ENCODE measurements at places on chromosomes 3 and 15.

DNA sequence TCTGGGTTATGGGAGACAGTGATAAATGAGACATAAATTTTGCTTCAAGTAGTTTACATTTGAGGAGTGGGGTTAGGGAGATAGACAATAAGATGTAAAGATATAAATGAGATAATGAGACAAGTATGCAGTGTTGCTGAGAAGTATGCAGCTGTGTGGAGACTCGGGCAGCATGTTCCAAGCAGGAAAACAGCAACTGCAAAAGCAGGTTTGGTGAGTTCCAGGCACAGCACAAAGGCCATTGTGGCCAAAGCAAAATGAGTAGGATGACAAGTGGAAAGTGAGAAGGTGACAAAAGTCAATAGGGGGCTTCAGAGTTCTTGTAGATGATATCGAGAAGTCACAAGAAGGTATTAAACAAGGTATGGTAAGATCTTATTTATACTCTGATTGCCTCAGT is 259.1 kb upstream of the PEX5L start:
- DNase-seq = no peak

DNA sequence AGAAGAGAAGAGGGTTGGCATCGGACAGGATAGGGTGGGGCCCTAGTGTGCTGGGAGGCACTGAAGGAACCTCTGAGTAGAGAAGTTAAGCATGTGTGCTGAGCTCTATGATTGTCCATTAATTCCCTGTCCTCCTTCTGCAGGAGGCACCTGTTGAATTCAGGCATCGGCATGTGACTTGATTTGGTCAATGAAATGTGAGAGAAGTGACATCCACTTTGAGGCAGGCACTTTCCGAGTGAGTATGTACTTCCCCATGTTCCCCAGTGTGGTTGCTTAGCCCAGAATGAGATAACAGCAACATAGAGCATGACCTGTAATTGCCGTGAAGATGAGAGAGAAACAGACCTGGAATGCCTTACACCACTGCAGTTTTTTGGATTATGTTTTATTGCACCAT is 224.8 kb downstream of the RPLP1 start:
- DNase-seq = no peak

DNA sequence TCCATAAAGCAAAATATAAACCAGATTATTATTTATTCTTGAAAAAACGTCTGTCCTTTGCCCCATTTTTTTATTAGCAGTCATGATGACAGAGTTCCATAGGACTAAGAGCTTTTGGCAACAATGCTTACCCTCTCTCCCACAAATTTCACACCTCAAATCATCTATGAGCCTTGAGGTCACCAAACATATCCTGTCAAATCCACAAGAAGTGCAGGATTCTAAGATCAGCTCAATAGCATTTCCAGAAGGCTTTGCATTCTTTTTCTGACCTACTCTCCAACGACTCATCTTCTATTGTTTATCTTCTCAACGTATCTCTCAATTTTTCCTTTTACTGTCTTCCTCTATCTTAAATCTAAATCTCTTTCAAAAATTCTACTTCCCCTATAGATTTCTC is 619.1 kb upstream of the BCHE start:
- DNase-seq = no peak

- DNase-seq = no peak
Measured at GRCh38 chr15:70597056-70597603, 166.2 kb downstream of the UACA start.

DNA sequence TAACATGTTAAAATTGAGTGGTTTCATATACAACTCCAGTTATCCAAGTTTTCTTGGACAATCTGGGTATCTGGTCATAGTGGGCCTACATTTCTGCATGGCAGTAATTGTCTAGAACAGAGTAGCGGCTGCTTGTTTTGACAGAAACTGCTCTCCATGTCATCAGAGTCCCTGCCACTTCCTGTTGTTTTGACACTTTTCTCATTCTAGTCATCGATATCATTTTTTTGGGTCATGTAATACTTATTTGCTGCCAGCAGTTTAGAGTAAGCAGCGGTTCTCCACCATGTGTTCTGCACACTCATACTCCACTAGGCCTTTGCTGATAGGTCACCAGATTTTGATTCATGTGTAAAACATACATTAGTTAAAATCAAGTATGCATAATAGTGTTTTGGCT is 81.5 kb downstream of the SLC25A26 start:
- DNase-seq = no peak

DNA sequence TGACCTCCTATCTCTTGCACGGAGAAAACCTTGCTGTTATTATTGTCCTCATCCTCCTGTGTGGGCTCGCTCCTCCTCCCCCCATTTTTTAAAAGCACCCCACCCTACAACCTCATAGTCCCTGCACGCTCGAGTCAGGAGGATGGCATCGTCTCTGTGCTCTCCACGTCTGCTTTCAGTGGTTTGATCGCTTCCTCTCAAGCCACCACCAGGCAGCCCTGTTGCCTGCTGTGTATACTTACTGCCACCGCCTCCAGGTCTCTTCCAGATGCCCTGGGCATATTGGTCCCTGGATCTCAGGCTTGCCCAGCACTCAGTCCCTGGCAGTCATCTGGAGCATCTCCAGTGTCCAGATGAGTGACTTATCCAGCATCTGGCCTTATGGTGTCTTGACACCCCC is 42.1 kb upstream of the GCNT3 start:
- DNase-seq = no peak

GRCh38 chr3:194169595-194169994 is 33.6 kb downstream of the HES1 start:
- DNase-seq = no peak

- no peak for DNase-seq
Measured at GRCh38 chr3:31213869-31214486, 318.7 kb upstream of the STT3B start.

- DNase-seq = no peak
Measured at GRCh38 chr15:81575436-81576123, 201.6 kb upstream of the TMC3 start.

GRCh38 chr3:171981271-171981605 is 58.1 kb upstream of the FNDC3B start:
- no peak for DNase-seq

DNA sequence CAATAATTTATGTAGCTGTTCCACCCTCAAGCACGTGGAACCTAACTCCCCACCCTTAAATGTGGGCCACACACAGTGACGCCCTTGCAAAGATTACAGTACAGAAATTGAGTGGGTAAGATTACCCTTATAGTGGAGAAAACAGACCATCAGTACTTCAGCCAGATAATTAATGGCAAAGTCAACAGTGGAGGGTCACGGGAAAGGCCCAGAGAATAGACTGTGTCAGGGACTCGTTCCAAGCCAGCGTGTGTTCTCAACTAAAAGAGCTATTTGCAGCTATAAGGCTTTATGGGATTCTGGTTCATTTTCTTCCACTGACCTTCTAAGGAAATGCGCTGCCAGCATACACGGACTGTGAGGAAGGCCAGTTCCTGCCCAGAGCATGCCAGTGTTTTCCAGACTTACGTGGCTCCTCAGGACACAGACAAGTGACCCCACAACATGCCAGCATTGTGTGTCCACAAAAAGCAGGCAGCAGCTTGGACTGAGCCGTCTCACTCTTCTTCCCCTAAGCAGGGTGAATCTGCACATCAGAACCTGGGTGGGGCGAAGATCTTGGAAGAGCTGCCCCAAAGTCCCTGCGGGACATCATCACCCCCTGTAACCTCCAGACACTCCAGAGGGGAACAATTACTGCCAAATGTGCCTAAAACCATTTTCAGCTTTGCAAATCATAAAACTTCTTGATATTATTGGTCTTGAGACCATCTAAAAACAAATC is 428.5 kb downstream of the OCA2 start:
- no peak for DNase-seq

- DNase-seq = no peak
Measured at GRCh38 chr3:129419476-129419875, 9.0 kb downstream of the EFCAB12 start.

DNA sequence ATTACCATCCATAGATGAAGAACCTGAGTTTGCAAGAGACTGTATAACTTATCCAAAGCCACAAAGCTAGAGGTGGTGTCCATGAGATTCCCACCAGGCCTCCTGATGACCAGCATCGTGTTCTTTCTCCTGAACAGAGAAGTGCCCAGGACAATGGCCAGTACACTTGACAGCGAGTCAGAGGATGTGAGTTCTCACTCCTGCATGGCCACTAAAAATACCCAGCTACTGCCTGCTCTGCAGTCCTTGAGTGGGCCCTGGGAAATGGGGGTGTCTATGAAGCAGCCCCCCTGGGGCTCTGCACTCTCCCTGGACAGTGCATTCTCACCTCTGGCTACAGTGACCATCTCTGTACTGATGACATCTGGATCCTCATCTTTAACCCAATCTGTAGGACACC is 201.2 kb downstream of the RPLP1 start:
- DNase-seq = no peak

DNA sequence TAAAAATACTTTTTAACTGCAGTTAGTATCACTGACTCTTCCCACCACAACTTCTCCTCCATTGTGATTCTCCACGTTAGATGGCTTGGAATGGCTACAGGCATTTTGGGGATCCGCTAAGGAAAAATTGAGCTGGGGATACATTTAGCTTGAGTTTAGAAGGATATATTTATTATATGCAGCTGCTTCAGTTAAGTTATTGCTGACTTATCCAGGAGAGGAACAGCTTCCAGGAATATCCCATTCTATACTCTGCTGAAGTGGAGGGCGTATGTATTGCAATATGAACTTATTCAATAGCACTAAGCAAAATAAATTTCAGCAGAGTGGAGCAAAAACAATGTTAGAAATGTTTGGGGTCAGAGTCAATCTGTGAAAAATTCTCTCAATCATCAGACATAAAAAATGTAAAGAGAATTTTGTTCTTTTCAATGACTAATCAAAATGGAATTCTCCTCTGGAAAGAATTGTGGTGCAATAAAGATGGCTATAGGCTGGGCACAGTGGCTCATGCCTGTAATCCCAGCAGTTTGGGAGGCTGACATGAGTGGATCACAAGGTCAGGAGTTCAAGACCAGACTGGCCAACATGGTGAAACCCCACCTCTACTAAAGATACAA is 84.7 kb downstream of the NCEH1 start:
- no peak for DNase-seq

- no peak for DNase-seq
Measured at GRCh38 chr15:43383070-43383469, 12.2 kb downstream of the TUBGCP4 start.

DNA sequence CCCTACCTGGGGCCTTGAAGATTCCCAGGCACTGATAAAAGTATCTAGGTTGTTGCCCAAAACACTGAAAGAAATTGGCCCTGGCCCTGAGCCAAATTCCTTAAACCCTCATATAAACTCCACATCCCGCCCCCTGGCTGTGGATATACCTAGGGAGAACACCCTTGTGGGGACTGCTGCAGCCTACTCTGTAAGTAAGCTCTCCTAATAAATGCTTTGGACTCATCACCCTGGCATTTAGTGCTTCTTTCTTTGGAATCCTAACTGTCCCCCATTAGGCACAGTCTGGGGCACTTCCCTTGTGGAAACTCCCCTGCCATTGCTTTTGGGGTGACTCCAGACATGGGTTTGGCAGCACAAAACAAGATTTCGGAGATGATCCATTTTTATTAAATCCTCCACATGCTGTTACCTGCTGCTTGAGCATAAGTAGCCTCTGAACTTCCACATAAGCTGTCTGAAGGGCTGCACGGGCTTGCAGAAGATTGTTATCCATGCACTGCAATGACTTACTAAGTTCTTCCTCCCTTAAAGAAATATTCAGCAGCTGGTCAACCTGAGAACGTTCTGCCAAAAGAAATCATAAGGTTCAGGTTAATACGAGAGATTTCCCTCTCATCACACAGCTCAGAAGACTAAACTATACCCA is 46.4 kb downstream of the ZNF106 start:
- DNase-seq = no peak

DNA sequence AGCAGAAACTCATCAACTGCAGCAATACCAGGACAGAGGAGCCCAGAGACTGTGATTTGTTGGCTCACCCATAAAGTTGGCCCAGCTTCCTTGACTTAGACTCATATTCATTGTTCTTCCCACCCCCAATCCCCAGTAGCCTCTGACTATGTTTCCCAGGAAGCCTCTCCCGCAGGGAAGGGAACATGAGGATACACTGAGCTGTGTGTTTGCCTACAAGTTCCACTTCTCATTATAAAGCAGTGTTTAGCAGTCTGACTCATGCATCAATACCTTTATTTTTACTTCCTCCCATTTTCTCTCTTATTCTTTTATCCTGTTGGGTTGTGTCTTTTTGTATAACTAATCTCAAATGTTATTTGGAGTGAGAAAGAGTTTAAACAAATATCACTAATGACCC is 111.6 kb upstream of the PHLDB2 start:
- DNase-seq = no peak

DNA sequence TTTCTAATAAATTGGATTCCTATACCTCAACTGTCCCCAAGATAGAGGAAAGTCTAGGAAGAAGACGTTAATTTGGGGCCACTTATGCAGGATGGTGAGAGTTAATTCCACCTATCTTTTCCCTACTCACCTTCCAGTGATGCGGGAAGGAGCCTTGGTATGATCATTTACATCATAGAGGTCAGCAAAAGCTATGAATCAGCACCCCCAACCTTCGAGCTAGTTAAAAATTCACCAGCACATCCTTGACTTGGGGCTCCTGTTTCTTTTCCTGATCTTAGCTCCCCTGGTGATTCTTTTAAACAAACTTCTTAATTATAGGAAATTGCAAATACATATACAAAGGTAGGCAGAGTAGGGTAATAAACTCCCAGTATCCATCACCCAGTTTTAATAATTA is 366.6 kb downstream of the SOX2 start:
- no peak for DNase-seq

DNA sequence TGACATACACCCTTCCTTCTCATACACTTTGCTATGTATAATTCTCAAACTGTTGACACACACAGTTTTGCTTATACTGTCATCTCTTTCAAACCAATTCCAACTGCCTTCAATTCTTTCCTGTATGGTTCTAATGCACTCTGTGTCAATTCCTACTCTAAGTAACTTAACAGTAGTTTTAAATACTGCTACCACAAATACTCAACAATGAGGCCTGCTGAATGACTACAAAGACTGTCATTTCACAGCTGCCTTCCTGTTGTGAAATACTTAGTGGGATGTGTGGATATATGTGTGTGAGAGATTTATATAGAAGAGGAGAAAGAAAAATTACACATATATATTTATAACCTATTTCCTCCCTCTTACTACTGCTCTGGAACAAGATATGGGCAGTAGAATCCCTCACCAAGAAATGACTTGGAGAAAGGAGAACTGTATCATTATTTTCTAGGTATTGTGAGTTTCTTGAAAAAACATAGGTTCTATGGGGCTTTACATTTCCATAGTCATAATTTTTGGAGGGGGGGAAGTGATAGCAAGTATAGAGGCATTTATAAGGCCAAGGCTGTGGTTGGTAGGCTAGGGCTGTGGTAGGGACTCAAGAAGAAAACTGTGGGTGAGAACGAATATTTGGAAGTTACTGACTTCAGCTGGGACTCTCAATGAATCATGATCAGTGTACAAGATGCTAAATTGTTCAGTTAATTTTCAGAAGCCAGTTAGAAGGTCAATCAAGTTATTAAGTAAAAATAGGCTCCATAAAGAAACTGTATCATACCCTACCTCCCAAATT is 88.7 kb downstream of the ANKRD28 start:
- no peak for DNase-seq
